Posterior cingulate gyrus (tissue), 11 donors: ENCODE measurements at places on chromosomes 16 and 17.

- DNase-seq = no peak
Observed at GRCh38 chr17:27573971-27574525, 56.9 kb upstream of the LGALS9 start.

DNA sequence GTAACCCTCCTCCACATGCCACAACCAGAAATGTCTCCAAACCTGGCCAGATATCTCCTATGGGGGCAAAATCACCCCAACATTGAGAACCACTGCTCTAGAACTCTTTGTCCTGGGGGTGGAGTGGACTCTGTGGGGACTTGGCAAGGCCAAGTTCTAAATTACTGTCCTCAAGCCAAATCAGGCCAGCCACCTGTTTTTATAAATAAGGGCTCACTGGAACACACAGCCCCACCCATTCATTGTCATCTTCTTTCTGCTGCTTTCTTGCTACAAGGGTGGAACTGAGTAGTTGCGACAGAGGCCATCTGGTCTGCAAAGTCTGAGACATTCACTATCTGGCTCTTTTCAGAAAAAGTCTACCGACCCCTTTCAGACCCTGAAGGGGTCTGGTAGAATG, 26.8 kb upstream of the TMEM220 start:
- no peak for DNase-seq

- no peak for DNase-seq
Observed at GRCh38 chr16:83329441-83329840, 478.3 kb upstream of the HSBP1 start.

DNA sequence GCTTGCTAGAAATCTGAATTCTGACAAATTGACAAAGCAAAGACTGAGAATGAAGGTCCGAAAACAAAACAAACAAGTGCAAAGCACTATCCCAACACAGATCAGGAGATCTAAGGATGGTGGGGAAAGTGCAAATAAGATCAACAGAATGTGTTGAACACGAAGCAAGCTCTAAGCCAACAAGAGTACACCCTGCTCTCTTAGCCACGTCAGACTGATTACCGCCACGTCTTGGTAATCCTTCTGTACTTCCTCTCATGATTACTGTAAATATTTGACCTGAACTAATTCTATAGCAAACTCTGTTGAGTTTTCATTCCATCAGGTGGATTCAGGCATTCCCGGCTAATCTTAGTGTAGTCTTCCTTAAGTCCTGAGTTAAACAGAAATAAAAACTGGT, 34.3 kb upstream of the ERCC4 start:
- DNase-seq = no peak

DNA sequence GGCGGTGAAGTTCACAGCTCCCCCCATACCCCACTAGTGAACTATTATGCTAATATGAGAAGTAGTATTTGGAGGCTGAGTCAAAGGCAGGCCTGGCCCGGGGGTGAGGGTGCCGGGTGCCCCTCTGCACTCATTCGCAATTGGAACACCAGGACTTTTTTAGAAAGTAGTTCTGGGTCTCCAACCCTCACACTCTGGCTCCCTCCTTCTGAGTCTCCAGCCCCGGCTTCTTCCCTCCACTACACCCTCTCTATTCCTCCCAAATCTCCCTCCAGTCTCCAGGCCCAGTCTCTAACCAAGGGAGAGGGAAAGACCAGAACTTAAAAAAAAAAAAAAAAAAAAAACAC, 11.3 kb upstream of the HOXB2 start:
- DNase-seq = no peak

- no peak for DNase-seq
Observed at GRCh38 chr17:10089196-10089804, 109.1 kb downstream of the GAS7 start.

DNA sequence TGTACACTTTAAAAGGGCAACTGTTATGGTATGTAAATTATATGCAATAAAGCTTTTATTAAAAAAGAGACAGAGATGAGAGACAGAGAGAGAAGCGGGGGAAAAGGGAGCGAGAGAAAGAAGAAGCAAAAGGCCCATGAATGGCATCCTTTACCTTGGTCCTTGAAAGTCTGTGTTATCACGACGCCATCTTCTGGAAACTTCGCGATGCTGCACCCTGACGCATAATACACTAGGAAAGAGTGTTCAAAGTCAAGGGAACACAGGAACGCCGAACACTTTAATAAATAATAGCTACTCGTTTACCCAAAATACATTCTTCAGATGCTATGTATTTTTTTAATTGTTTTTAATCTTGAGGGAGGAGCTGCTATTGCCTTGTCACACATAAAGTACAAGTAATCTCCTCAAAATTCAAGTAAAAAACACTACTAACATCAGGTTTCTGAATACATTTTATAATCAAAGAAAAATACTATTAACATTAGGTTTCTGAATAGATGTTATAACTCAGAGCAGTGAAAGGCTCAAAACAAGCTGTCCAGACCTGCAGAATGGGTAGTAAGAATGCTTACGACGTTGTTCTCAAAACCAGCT, 23.0 kb upstream of the SLC38A8 start:
- peak; percentile 74 for DNase-seq
